ENCODE measurements at places on chromosomes 13 and 19.
A peak's percentile ranks its signal among the peaks of the same experiment; 100 is the strongest.

DNA sequence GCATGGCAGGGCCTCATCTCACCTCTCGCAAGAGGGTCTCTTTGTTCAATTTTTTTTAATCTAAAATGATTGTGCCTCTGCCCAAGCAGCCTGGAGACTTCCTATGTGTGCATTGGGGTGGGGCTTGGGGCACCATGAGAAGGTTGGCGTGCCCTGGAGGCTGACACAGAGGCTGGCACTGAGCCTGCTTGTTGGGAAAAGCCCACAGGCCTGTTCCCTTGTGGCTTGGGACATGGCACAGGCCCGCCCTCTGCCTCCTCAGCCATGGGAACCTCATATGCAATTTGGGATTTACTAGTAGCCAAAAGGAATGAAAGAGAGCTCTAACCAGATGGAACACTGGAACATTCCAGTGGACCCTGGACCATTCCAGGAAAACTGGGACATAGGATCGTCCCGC, 8.0 kb downstream of the FXYD3 start:
- DNase-seq, result no peak

- DNase-seq, result no peak
Observed at GRCh38 chr13:98672947-98673613, 79.4 kb downstream of the SLC15A1 start.

GRCh38 chr19:6056801-6057650, 53.3 kb downstream of the RFX2 start:
- no peak for DNase-seq

DNA sequence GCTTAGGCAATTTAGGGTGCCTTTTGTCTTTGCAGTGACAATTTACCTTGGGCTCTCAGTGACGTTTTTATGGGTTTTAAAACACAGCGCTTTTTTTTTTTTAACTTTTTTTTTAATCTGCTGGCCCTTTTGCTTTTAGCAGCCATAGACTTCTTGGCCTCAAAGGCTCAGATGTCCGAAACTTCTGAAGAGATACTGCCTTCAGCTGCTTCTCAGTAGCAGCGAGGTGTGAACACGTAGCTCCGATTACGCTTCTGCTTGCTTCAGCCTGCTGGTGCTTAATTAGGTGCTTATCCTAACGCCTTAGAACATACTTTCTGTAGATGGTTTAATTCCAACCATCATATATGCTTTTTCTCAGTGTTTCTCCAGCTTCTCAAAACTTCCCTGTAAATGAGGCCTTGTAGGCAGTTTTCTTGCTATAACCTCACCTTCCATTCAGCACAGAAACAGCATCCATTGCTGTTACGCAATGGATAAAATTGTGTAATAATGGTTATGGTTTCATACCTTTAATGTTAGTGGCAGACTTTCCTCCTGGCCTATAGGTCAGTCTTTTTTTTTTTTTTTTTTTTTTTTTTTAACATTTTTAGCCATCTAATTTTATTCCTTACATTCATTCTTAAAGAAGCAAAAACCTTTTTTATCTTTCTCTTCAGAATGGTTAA, 723.9 kb downstream of the GPC5 start:
- no peak for DNase-seq

DNA sequence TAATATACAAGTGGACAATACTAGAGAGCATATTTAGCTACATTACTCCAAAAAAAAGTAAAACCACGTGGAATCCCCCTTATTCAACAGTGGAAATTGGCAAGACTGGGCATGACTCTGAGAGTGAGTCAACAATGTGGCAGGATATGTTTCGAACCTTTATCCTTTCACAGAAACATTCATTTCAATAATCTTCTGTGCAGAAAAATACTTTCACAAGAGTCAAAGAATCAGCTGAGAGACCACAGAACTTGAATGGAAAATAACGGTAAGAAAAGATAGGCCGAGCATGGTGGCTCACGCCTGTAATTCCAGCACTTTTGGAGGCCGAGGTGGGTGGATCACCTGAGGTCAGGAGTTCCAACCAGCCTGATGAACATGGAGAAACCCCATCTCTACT, 25.1 kb upstream of the CD70 start:
- DNase-seq, result no peak

DNA sequence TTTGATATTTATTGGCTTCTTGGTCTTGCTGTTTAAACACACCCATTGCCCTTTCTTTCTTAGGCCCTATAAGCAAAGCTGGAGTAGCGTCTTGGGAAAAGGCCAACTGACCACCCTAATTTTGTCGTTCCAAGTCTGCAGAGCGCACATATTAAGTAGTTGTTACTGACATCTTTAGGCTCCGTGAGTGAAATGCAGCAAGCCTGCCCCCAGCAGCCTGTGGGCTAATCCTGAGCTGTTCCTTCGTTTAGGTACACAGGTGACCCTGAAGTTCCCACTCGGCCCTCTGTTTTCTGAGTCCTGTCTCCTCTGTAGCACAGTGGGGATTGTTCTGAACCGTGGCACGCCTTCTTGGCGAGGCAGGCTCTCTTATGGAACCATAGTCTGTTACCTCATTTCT, 170.5 kb downstream of the STK24 start:
- no peak for DNase-seq

DNA sequence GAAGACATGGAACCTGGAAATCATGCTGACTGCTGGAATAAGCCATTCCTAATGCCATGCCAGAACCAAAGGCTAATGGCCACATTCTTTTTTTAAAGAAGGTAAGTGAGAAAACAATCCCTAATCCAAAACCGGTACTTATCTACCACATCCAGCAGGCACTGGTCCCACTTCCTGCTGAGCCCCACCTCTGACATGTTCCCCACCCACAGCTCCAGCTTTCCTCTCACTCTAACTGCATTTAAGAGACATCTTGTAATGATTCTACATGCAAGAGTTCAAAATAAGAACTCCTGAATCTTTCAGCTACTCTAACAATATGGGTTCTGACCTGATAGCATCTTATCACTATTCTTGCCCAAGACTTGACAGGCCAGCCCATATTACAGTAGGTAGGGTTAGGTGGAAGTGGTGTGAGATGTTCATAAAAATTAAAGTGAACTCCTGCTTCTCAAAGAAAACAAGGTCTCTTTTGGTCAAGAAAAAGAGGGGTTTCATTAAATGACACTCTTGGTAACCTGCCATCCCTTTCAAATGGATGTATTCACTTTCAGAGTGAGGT, 41.9 kb downstream of the N4BP2L2 start:
- no peak for DNase-seq

GRCh38 chr13:76503291-76503690, 382.9 kb downstream of the KCTD12 start:
- DNase-seq, result no peak

GRCh38 chr13:71213252-71213821, 653.7 kb downstream of the DACH1 start:
- no peak for DNase-seq

DNA sequence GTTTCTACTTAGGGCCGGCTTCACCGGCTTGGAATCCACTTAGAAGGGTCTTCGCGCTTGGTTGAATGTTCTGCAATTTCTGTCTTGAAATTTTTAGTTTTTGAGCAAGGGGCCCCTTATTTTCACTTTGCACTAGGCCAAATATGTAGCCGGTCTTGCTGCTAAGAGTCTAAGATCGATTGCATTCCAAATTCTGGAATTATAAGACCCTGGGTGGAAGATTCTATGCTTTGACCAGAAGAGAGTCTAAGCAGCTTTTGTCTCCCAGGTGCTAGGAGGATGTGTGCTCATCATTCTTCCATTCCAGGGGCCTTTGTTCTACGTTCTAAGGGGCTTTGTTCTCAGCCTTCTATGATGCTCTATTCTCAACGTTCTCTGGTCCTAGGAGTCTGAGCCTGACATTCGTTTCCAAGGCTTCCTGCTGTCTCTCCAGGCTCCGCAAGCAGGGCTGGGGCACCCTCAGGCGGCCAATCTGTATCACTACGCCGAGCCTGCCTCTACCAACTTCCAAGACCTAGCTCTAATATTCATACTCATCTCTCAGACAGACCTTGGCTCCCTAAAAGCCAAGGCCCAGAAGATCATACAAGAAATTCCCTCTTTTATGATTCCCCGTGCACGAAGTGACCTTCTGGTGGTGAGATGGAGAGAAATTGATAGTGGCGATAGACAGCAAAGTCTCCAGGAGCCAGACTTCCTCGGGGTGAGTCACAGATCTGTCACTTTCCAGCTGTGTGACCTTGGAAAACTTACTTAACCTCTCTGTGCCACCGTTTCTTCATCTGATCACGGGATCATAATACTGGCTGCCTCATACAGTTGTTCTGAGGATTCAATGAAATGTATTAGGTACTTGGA, 982 bp upstream of the DACT3 start:
- peak; percentile 65 for DNase-seq

- DNase-seq, result peak; percentile 17
Observed at GRCh38 chr13:97141564-97142005, 80.5 kb upstream of the MBNL2 start.

- no peak for DNase-seq
Observed at GRCh38 chr13:110561344-110562035, at the start of gene RAB20. Gene RAB20, minus strand, starts transcription at chr13:110561722. Its CDS starts 203 bp downstream, at chr13:110561519.

- DNase-seq, result no peak
Observed at GRCh38 chr13:74869846-74870245, 612.1 kb downstream of the TBC1D4 start.

GRCh38 chr13:35238274-35238673, 238.2 kb downstream of the MAB21L1 start:
- no peak for DNase-seq

DNA sequence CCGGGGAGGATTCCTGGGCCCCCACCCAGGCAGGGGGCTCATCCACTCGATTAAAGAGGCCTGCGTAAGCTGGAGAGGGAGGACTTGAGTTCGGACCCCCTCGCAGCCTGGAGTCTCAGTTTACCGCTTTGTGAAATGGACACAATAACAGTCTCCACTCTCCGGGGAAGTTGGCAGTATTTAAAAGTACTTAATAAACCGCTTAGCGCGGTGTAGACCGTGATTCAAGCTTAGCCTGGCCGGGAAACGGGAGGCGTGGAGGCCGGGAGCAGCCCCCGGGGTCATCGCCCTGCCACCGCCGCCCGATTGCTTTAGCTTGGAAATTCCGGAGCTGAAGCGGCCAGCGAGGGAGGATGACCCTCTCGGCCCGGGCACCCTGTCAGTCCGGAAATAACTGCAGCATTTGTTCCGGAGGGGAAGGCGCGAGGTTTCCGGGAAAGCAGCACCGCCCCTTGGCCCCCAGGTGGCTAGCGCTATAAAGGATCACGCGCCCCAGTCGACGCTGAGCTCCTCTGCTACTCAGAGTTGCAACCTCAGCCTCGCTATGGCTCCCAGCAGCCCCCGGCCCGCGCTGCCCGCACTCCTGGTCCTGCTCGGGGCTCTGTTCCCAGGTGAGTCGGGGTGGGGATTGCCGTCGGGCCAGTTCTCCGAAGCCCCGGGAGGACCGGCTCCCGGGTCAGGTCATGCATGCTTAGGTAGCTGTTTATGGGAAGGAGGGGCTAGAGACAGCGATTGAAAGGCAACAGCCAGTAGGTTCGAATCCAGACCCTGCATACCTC, at the start of gene ICAM1:
Gene ICAM1, plus strand, starts transcription at position 505 of the 779 bp plus-strand sequence. Its CDS starts 40 bp downstream, at position 545.
- DNase-seq, result no peak

- peak; percentile 33 for DNase-seq
Observed at GRCh38 chr19:32748497-32748896, 28.9 kb downstream of the TDRD12 start.

GRCh38 chr13:113474179-113474578, 16.3 kb downstream of the DCUN1D2 start:
- DNase-seq, result no peak

DNA sequence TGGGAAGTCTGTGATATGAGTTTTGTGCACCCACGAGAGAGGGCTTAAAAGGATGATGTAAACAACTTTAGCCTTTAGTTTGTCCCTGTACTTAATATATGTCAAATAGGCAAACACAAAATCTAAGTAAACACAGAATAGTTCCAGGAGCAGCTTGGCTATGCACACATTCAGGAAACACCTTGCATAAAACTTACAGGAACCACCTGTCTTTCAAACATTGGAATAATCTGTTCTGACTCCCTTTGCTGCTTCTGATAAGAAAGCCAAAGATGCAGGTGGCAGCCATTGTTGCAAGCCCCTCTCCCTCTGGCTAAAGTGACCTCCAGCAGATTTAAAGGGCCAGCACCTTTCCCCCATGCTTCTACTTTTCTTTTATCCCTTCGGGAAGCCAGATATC, 4.7 kb downstream of the EEF1AKMT1 start:
- DNase-seq, result no peak

DNA sequence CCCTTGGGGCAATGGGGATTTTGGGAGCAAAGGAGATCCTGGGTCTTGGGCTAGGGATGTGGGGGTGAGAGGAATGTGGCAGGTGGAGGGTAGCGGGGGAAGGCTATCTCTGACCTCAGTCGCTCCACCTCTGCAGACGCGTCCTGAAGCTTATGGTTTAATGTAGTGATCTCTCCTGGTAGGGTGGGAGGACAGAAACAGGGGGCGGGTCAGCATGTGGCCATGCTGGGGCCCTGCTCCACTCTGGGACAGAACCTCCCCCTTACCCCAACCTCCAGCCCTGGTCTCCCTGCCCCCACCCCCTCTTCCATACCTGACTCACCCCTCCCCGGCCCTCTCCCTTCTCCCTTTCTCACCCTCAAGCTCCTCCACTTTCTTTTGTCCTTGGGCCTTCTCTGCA, 1.4 kb downstream of the BST2 start:
- DNase-seq, result no peak

DNA sequence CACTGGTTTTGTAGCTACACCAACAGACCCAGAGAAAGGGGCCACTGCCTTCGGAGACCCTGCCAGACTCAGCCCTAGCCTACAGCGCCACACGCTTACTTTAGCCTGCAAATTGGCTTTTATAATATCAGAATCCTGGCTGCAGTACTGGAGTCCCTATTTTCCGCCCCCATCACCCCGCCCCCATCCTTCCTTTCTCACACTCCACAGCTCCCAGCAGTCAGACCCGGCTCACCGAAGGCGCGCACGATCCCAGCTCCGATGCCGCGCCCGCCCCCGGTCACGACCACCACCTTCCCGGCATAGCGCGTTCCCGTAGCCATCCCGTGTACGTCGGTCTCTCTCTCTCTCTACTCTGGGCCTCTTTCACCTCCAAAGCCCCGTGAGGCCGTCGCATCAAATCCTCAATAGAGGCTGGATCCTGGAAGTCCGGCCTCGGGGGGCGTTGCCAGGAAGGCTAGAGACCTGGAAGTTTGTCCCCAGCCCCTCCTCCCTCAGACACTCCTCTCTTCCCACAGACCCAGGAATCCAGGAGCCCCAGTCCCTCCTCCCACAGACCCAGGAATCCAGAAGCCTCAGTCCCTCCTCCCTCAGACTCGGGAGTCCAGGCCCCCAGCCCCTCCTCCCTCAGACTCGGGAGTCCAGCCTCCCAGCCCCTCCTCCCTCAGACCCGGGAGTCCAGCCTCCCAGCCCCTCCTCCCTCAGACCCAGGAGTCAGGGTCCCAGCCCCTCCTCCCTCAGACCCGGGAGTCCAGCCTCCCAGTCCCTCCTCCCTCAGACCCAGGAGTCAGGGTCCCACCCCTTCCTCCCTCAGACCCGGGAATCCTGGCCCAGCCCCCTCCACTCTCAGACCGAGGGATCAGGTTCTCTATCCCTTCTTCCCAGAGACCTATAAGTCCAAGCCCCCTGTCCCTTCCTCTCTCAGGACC, at the start of gene HSD17B14:
Gene HSD17B14, minus strand, starts transcription at position 403 of the 929 bp plus-strand sequence. Its CDS starts 80 bp downstream, at position 323.
- no peak for DNase-seq

GRCh38 chr19:23399443-23399842, 4.2 kb upstream of the ZNF91 start:
- DNase-seq, result no peak

GRCh38 chr13:32804673-32805230, 211.5 kb upstream of the KL start:
- DNase-seq, result no peak

- DNase-seq, result no peak
Observed at GRCh38 chr13:43698009-43698408, 88.8 kb downstream of the ENOX1 start.

Data from NCI-H2107 (cell line).